ENCODE measurements at places on chromosomes 16 and 17.

DNA sequence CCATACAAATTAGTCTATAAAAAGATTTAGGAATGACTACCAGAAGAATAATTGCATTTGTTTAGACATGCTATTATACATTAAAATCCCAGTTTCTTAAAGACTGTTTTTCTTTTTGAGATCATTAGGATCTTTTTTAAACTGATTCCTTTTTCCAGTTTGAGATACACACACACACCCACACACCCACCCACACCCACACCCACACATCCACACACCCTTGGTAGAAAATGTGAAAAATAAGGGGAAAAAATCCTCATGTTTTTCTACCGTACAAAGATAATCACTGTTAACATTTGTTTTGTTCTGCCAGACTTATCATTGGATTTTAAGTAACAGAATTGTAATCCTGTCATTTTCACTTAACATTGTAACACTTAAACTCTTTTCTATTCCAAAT, 27.1 kb upstream of the ABCC11 start:
- DNase-seq: no peak

DNA sequence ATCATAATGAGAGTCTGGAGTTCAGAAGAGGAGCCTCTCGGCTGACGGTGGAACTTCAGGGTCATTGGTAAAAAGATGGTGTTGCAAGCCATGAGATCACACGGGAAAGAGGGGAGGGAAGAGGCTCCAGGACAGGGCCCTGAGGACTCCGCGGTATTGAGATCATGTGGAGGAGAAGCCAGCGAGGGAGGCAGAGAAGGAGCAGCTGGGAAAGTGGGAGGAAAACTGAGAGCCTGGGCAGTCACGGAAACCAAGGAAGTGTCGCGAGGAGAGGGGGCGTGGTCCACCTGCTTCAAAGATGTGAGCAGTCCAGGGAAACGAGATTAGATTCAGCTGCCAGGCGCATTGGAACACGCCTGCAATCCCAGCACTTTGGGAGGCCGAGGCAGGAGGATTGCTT, 27.7 kb upstream of the SBK1 start:
- DNase-seq: no peak

DNA sequence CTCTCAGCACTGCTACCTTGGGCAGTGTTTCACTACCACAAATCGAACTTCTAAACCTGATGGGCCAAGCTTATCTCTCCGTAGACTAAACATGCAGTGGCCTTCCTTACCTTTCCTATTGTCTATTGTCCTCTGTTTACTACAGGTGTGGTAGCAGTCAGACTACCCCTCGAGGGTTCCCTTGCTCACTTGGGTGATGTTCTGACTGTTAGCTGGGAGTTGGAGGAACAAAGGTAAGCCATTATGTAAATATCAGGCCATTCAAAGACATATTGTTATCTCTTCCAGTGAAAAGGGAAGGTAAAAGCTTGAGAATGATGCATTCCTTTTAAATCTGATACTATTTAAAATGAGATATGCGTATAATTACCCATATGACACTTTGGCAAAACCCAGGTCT, 828.3 kb upstream of the EEF2KMT start:
- DNase-seq: no peak

DNA sequence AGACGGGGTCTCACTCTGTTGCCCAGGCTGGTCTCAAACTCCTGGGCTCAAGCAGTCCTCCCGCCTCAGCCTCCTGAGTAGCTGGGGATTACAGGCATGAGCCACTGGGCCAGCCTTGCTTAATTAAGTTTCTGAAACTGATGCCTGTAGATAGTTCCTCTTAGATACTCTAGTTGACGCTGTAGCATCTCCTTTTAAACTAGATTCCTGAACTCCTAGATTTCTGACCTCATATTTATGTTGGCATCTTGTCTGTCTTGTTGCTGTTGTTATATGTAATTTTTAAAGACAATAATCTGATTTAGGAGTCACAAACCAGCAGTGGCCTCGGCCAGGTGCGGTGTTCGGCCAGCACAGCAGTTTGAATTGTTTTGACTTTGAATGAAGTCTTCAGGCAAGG, 37.5 kb downstream of the DHRS7B start:
- DNase-seq: no peak

Measured in stimulated activated CD4-positive, alpha-beta T cell treated with anti-CD3 and anti-CD28 coated beads, Interleukin-4, amount 100 ng/mL, for 1 hour (primary cell).